ENCODE measurements at places on chromosomes 2 and 18.

DNA sequence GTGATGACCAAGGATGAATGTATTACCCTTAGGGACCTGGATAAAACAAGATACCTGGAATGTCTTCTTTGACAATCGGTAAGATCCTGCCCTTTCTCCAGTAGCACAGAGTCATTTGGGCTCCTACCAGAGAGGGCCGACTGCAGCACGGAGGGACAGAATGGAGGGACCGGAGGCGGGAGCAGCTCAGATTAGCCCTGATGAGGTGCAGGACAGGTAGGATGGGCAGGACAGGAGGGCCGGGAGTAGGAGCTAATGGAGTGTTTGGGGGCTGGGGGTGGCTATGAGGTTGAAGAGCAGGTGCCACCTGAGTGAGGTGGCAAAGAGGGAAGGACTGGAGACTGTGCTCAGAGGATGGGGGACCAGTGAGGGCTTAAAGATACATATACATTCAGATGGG is 9.9 kb upstream of the PRELID3A start:
- H3K27me3 ChIP-seq: no peaks in the 10 kb centered on the region
- H3K4me3 ChIP-seq: no peak overlapping the region
- no peak overlapping the region for H3K27ac ChIP-seq
- DNase-seq: no peak

- no peaks in the 10 kb centered on the region for H3K27me3 ChIP-seq
- DNase-seq: no peak
- no peak overlapping the region for H3K4me3 ChIP-seq
- H3K27ac ChIP-seq: no peak overlapping the region
- H3K36me3 ChIP-seq: no peaks in the 10 kb centered on the region
Measured at GRCh38 chr2:66565291-66565690, 130.4 kb downstream of the MEIS1 start.

DNA sequence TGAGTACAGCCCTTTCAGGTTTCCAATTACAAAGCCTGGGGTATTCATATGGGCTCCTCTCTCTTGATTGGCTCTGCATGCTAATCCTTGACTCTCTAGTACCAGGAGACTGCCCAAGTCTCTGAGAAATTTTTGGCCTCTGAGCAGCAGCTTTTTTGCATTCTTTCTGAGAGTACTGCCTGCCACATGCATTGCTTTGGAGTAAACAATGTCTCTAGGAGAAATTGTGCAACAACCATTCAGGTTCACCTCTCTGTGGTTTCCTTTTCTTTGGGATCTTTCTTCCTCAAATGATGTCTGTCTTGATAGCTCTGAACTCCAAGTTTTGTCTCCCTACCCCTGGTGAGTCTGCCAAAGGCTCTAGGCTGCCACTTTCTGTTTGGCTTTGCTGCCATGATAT is 115.8 kb upstream of the SETBP1 start:
- peak; percentile 19 for DNase-seq
- no peak overlapping the region for H3K4me3 ChIP-seq
- H3K36me3 ChIP-seq: no peaks in the 10 kb centered on the region
- H3K4me1 ChIP-seq: no peaks in the 10 kb centered on the region
- no peak overlapping the region for H3K27ac ChIP-seq

DNA sequence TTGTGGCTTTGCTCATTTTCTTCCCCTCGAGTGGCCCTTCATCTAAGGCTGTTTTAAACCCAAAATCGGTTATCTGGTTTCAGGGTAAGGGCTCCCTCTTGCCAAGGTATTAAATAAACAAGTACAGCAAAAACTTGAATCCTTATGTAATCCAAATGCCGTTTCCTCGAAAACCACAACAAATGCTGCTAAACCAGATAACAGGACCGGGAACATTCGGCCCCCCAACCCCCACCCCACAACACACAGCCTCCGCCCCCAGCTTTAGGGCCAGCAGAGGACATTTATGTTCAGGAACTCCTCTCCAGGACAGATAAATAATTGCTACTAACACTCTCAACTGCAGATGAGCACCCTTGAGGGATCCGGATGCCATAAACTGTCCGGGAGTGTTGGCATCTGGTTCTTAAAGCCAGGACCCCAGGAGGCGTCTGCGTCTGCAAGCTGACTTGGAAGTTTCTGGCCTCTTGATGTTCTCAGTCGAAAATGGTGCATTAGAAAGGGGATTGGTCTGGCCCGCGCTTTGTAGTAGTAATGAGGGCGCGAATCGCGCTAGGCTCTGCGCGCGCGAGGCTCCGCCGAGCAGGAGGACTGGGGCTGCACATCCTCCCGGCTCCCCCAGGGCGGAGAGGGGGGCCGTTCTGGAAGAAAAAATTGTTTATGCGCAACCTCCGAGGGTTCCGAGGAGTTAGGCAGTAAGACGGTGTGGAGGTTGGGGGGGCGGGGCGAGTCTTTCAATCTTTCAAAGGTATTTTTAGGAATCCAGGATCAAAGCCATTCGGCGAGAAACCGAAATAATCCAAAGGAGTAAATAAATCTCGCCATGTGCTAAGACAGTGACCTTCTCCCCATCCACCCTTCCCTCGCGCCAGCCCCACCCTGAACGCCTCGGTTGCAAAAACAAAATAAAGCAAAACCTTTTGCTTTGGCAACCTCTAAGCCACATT is 3.9 kb upstream of the ID2 start:
- DNase-seq: peak; percentile 83
- H3K4me3 ChIP-seq: peak overlapping the region; percentile 45
- peaks cover 38% of the 10 kb centered on the region for H3K4me1 ChIP-seq
- peak overlapping the region; percentile 99 for H3K27ac ChIP-seq

- no peak overlapping the region for H3K4me3 ChIP-seq
- peaks cover 6% of the 10 kb centered on the region for H3K4me1 ChIP-seq
- DNase-seq: no peak
- H3K27me3 ChIP-seq: no peaks in the 10 kb centered on the region
Measured at GRCh38 chr2:45518546-45518945, 92.5 kb downstream of the SRBD1 start.

GRCh38 chr2:151928380-151928779 is 100.2 kb upstream of the ARL5A start:
- no peaks in the 10 kb centered on the region for H3K4me1 ChIP-seq
- no peak overlapping the region for H3K27ac ChIP-seq
- no peak for DNase-seq
- no peaks in the 10 kb centered on the region for H3K36me3 ChIP-seq
- H3K27me3 ChIP-seq: no peaks in the 10 kb centered on the region

- peaks cover 44% of the 10 kb centered on the region for H3K27me3 ChIP-seq
- peak; percentile 7 for DNase-seq
- H3K4me3 ChIP-seq: no peak overlapping the region
- no peak overlapping the region for H3K27ac ChIP-seq
Measured at GRCh38 chr2:38095996-38096861, 20.3 kb upstream of the CYP1B1 start.

DNA sequence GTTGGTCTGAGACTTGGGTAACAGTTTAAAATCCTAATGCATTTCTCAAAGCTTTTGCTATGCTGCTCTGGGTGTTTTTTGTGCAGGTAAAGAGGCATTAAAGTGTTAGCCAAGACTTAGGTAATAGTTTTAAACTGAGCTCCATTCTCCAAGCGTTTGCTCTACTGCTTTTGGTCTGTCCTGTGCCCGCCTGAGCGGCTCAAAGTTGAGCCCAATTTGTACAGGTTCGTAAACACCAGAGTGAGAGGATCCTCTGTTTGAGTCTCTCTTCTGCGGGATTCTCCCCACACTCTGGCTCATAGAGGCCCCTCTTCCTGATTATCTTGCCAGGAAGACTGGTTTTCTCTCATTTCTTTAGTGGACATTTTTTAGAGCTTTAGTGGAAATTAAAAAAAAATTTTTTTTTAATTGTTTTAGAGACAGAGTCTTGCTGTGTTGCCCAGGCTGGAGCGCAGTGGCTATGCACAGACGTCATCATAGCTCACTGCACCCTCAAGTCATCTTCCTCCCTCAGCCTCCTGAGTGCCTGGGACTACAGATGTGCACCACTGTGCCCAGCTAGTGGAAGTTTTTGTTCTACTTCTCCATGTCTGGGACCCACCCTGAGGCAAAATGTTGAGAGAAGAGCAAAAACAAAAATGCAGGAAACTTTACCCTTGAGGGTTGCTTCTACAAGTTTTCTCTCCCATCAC is 16.6 kb downstream of the CCDC138 start:
- H3K4me1 ChIP-seq: no peaks in the 10 kb centered on the region
- H3K27ac ChIP-seq: no peak overlapping the region
- peaks cover 56% of the 10 kb centered on the region for H3K36me3 ChIP-seq

GRCh38 chr2:236363711-236364277 is 99.6 kb upstream of the ASB18 start:
- H3K27ac ChIP-seq: no peak overlapping the region
- no peak overlapping the region for H3K4me3 ChIP-seq
- no peaks in the 10 kb centered on the region for H3K36me3 ChIP-seq
- H3K27me3 ChIP-seq: no peaks in the 10 kb centered on the region
- H3K4me1 ChIP-seq: peaks cover 4% of the 10 kb centered on the region

DNA sequence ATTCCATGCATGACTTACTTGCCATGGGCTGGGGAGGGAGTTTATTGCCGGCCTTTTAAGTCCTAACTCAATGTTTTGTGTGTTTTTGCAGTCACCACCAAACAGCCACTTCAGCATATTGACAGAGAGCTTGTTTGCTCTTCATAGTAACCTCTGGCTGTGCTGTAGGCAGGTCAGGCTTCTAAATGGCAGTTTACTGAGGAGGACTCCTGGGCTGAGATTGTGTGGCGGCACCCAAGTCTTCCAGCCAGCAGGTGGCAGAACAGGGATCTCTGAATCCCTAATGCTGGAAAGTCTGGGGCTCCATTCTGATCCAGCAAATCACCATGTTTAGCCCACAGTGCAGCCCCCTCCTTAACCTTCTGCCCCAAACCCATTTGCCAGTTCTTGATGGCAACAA is 121.2 kb downstream of the CAPN13 start:
- no peak overlapping the region for H3K4me3 ChIP-seq
- no peaks in the 10 kb centered on the region for H3K27me3 ChIP-seq
